NCI-H510A (cell line): ENCODE measurements at places on chromosomes 4 and X.

DNA sequence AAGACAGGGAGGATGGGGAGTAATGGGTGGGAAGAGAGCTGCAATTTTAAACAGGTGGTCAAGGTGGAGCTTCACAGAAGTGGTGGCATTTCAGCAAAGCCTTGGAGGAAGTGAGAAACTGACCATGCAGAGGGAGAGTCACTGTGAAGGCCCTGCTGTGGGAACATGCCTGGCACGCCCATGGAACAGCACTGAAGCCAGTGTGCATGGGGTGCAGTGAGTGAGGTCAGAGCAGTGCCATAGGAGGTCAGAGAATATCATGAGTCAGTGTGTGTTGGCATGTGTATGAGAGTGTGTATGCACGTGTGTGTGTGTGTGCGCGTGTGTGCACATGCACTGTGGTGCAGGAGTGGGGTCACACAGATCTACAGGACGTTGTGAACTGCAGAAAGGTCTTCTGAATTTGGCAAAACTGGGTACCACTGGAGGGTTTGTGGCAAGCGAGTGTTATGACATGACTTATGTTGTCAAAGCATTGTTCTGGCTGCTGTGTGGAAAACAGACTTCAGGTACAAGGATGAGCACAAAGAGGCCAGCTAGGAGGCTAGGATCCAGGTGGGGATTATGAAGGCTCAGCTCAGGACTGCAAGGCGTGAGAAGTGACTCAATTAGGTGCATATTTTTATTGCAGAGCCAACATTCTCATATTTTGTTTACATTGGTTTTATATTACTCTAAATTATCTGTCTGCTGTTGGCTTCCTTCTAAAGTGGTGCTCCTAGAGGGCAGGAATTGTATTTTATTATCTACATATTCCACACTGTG, 34.0 kb downstream of the ZNF827 start:
- no peak for DNase-seq

- DNase-seq: no peak
Observed at GRCh38 chr4:153937289-153937688, 148.4 kb upstream of the SFRP2 start.

DNA sequence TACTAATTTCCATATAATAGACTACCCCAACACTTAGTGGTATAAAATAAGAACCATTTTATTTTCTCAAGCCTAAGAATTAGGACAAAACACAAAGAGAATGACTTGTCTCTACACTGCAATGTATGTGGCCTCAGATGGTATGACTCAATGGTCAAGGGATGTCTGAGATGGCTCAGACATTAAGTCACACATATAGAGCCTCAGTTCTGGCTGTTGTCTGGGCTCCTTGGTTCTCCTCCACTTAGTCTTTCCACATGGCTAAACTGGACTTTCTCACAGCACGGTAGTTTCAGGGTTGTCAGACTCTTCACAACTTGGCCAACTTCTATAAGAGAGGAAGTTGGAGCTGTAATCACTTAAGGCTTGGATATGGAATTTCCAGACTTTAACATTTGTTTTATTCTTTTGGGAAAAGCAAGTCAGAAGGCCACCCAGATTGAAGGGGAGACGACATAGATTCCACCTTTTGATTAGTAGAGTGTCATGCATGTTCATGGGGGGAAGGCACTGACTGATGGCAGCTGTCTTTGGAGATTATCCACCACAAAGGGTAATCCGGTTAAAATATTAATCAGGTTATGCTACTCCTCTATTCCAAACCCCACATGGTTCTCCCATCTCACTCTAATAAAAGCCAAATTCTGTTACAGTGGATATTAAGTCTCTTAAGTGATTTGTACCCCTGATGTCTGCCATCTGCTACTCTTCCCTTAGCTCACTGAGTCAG, 9.4 kb downstream of the IL15 start:
- no peak for DNase-seq

DNA sequence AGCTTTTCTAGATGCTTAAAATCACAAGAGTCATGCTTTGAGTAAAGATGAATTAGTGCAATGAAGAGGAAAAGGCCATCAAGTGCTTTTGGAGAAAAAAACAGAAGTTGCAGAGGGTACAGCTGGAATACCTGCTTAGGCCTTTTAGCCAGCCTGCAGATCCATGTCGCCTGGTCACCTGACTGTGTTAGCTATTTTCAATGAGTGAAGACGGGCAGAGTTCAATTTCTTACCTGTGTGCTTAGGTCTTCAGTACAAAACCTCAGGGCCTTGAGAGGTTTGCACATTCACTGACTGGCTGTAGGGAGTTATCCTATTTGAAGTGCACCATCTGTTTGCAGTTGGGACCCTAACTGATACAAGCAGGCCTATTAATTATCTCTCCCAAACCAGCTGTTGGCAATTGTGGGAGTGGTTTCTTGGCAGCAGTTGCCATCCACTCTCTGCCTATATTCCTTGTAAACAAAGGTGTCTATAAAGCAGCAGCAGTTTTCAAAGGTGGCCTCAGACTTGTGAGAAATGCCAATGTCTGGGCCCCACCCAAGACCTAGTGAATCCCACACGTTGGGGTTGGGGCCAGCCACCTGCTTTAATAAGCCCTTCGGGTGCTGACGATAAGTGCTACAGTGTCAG, 16.3 kb upstream of the FAT1 start:
- no peak for DNase-seq

- DNase-seq: no peak
Observed at GRCh38 chr4:75051431-75051830, 118.5 kb downstream of the PARM1 start.

- DNase-seq: no peak
Observed at GRCh38 chrX:110374559-110374958, 15.9 kb downstream of the RTL9 start.
